M059J (cell line): ENCODE measurements at places on chromosomes 16 and 17.

GRCh38 chr17:76810956-76811355, 57.2 kb upstream of the MGAT5B start:
- no peak for DNase-seq

GRCh38 chr17:1808644-1809043, 21.1 kb downstream of the SMYD4 start:
- no peak for DNase-seq

DNA sequence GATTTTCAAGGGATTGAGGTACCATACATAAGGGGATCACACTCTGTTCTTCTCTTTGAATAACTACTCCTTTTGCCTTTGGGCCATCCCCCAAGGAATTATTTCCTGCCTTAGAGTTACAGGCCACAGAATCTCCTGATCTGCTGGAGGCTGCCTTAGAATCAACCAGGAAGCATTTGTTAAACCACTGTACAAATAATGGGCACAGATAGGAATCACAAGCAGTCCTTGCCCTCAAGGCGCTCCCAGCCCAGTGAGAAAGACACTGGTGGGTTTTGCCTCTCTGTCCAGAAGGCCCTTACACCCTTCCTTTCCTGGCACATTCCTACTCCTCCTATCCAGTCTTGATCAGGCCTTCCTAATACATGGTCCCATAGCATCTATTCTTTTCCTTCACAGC, 45.9 kb downstream of the MRTFB start:
- DNase-seq = peak; percentile 58

DNA sequence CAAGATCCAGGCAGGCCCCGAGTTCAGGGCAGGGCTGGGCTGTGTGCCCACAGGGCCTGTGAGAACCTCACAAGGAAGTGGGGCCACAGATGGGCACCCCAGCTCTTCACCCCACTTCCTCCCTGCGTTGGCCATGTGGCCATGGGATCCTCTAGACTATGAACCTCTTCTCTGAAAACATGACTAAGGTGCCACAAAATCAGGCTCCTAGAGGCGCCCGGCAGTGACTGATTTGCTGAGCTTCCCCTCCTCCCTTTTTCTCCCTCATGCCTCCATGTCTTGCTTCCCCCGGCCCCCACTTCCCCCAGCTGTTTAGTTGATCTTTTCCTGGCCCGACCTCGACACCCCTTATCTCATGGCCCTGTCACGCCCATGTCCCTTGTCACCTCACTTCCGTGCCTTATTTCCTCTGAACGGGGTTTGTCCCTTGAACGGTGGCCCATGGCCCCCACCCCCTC, 87.1 kb downstream of the KCNJ12 start:
- DNase-seq = no peak

DNA sequence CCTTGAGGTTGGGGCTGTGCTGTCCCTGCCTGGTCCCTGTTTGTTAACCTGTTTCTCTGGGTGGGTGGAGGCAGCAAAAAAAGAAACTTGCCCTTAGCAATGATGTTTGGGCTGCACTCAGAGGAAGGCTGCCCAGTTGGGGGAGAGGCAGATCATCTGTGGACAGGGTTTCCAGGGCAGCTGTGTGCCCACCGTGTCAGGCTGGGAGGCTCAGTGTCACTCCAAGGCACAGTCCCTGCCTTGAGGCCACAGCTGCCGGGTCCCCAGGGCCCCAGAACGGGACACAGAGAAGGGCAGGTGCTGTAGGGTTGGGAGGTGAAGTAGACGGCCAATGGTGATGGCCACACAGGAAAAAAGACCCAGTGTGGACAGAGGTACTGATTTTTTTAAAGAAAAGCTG, 3.9 kb downstream of the IL34 start:
- no peak for DNase-seq

DNA sequence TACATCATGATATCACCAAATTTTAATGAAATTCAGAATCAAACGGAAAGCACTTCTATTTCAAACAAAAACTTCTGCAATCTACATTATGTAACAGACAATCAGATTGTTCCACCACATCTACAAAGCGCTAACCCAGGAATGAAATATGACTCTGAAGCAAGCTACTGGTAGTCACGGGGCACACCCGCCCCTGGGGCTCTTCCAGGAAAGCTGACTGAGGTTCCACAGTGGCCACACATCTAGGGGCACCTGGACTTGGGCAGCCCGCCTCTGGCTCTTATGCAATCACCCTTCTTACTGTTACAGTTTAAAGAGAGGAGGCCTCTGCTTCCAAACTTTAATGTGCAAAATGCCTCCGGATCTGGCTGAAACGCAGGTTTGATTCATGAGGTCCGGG, 27.5 kb downstream of the ZCCHC14 start:
- DNase-seq = peak; percentile 93
